ENCODE measurements at places on chromosomes 1 and 21. TPM values are rescaled to one million over a fixed set of nuclear protein-coding genes. Genes with fewer than 3 reads are reported as not detected.

The FPGT gene
- 10.3 TPM for total RNA-seq

The LCE3D gene
- total RNA-seq, result not detected

The TRIM58 gene
- total RNA-seq, result not detected

The FMO4 gene
- total RNA-seq, result 8.2 TPM

The CYP4A11 gene
- not detected for total RNA-seq

The TCHHL1 gene
- not detected for total RNA-seq

The TARS2 gene
- total RNA-seq, result 12.0 TPM

The ARHGAP29 gene
- 40.2 TPM for total RNA-seq

The ENAH gene
- 95.5 TPM for total RNA-seq

The TLR5 gene
- total RNA-seq, result not detected

The GJA5 gene
- not detected for total RNA-seq

The CCDC17 gene
- 0.10 TPM for total RNA-seq

The LCE1C gene
- total RNA-seq, result not detected

The ST6GALNAC5 gene
- not detected for total RNA-seq

The RHD gene
- not detected for total RNA-seq

The AGT gene
- 4.8 TPM for total RNA-seq

The LRRC38 gene
- total RNA-seq, result not detected

The EFNA1 gene
- 14.2 TPM for total RNA-seq

The S100A3 gene
- total RNA-seq, result 11.2 TPM

The CD247 gene
- total RNA-seq, result not detected

The PTAFR gene
- total RNA-seq, result not detected

The PRPF38B gene
- total RNA-seq, result 14.6 TPM

The SLC16A4 gene
- 16.4 TPM for total RNA-seq

The MRPL9 gene
- total RNA-seq, result 49.7 TPM

The CNKSR1 gene
- 0.81 TPM for total RNA-seq

The LAD1 gene
- total RNA-seq, result not detected

The MXRA8 gene
- total RNA-seq, result 641 TPM

The TDRD5 gene
- not detected for total RNA-seq

The KRTAP19-1 gene
- not detected for total RNA-seq

The FAM72D gene
- not detected for total RNA-seq

The TSPEAR gene
- total RNA-seq, result not detected

The ZNHIT6 gene
- total RNA-seq, result 13.1 TPM

The SYT11 gene
- 5.1 TPM for total RNA-seq

The IQGAP3 gene
- 1.5 TPM for total RNA-seq

The MAP1LC3C gene
- not detected for total RNA-seq

The CFHR2 gene
- total RNA-seq, result not detected

The SLC9C2 gene
- total RNA-seq, result not detected

The ASTN1 gene
- 0.15 TPM for total RNA-seq

The ESPN gene
- not detected for total RNA-seq

The FAF1 gene
- total RNA-seq, result 18.4 TPM

The HHIPL2 gene
- 0.81 TPM for total RNA-seq

The HFM1 gene
- total RNA-seq, result 0.05 TPM

The SH2D1B gene
- total RNA-seq, result not detected

The LCE2C gene
- not detected for total RNA-seq

The GRIK1 gene
- total RNA-seq, result not detected

The EIF2D gene
- 38.3 TPM for total RNA-seq

The PADI3 gene
- not detected for total RNA-seq

The MMEL1 gene
- not detected for total RNA-seq

The PRELP gene
- 1.3 TPM for total RNA-seq

The TMPRSS15 gene
- total RNA-seq, result not detected

The CYP4X1 gene
- total RNA-seq, result 13.3 TPM

All from cardiac ventricle fibroblast (primary cell).